GM23338 (cell line): ENCODE measurements at places on chromosomes 1 and 21. TPM values are rescaled to one million over a fixed set of nuclear protein-coding genes. Genes with fewer than 3 reads are reported as not detected.
A peak's percentile ranks its signal among the peaks of the same experiment; 100 is the strongest.

Gene GNAT2
- not detected in 2 replicates for polyA plus RNA-seq

- DNase-seq, result peak; percentile 55
Observed at GRCh38 chr1:2050461-2050792, 216 bp downstream of the PRKCZ start.

Gene MASP2
- polyA plus RNA-seq, result 0.71 and 0.78 TPM in 2 replicates

Gene UCK2
- 101 and 104 TPM in 2 replicates for polyA plus RNA-seq

Gene RBM8A
- 286 and 312 TPM in 2 replicates for polyA plus RNA-seq

DNA sequence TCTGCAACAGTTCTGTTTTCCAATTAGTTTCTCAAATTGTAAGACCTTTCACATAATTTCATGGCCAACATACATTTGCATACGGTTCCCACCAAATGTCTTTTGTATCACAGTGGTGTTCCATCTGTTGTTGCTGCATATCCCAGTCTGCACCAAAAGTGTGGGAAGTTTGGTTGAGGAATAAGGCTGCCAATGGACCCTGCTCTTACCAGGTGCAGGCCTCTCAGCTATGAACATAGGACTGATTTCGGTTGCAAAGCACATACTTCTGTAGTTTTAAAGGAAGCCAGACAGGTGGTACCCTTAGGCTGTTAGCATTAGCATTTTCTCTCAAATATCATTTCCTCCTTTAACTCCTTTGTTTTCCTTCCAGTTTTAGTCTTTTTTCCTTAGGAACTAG is 33.8 kb downstream of the ADGRL4 start:
- peak; percentile 7 for DNase-seq
